ENCODE measurements at places on chromosomes 5 and 9.

- no peak for DNase-seq
These were observed 59.8 kb downstream of the MARCHF11 start for GRCh38 chr5:16119790-16120189.

DNA sequence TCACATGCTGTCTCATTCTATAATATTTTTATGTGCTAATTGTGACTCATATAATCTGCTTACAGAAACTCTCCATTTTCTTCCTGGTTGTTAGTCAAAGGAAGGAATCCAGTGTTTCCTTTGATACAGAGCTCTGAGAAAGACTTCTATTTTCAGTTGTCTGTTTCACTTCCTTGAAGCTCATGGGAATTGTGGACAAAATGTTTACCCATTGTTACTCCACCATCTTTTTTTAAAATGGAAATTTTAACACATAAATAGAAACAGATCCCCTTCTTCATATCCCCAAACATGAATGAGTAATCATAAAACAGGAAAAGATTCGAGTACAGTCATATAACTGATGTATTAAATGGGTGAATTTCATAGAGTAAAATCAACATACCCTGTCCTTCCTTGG is 42.0 kb upstream of the KCNN2 start:
- no peak for DNase-seq

- no peak for DNase-seq
These were observed 100.6 kb downstream of the TRIO start for GRCh38 chr5:14243766-14244165.

GRCh38 chr5:109281136-109281690 is 128.6 kb downstream of the PJA2 start:
- no peak for DNase-seq

All from HuH-7.5 (cell line).